A549 treated with DMSO at 1 μM for 4 hours (cell line): ENCODE measurements at places on chromosomes 16 and 17. TPM values are rescaled to one million over a fixed set of nuclear protein-coding genes. Genes with fewer than 3 reads are reported as not detected.

SLC25A10 gene
- total RNA-seq: 32.8 to 47.1 TPM (median 42.9 TPM) in 5 replicates

BRIP1 gene
- 3.9 to 5.8 TPM (median 5.3 TPM) in 5 replicates for total RNA-seq

NETO2 gene
- 79.8 to 106 TPM (median 103 TPM) in 5 replicates for total RNA-seq

SPG7 gene
- 81.3 to 91.9 TPM (median 82.9 TPM) in 5 replicates for total RNA-seq

TBX6 gene
- 0.20 to 0.45 TPM (median 0.25 TPM) in 5 replicates for total RNA-seq

KIF22 gene
- total RNA-seq: 87.1 to 102 TPM (median 95.2 TPM) in 5 replicates

KRTAP1-5 gene
- total RNA-seq: 0.08 TPM in 1 of 5 replicates, not detected in the others

KRT13 gene
- total RNA-seq: 0.08 to 0.19 TPM (median 0.16 TPM) in 4 of 5 replicates, not detected in the other

TMEM235 gene
- total RNA-seq: not detected in 5 replicates

WNT9B gene
- not detected in 5 replicates for total RNA-seq

CD79B gene
- 0.08 to 0.18 TPM (median 0.13 TPM) in 3 of 5 replicates, not detected in the others for total RNA-seq

SULT1A4 gene
- total RNA-seq: 33.6 to 40.4 TPM (median 34.5 TPM) in 5 replicates

GPR142 gene
- not detected in 5 replicates for total RNA-seq

TNK1 gene
- total RNA-seq: 1.3 to 1.8 TPM (median 1.6 TPM) in 5 replicates

BCL6B gene
- total RNA-seq: 0.09 TPM in 1 of 5 replicates, not detected in the others

CCL4L2 gene
- total RNA-seq: not detected in 5 replicates

KCNG4 gene
- total RNA-seq: not detected in 5 replicates

PRR15L gene
- 0.12 to 0.22 TPM (median 0.15 TPM) in 3 of 5 replicates, not detected in the others for total RNA-seq

KRT14 gene
- 0.08 to 0.36 TPM (median 0.15 TPM) in 4 of 5 replicates, not detected in the other for total RNA-seq

SHISA9 gene
- 0.06 to 0.11 TPM (median 0.07 TPM) in 4 of 5 replicates, not detected in the other for total RNA-seq

SCGB1C2 gene
- not detected in 5 replicates for total RNA-seq

SBK1 gene
- total RNA-seq: 0.13 to 0.36 TPM (median 0.32 TPM) in 5 replicates

P2RX1 gene
- total RNA-seq: 0.03 TPM in 2 of 5 replicates, not detected in the others

CPHXL2 gene
- not detected in 5 replicates for total RNA-seq

SLC6A4 gene
- 0.03 to 0.09 TPM (median 0.09 TPM) in 3 of 5 replicates, not detected in the others for total RNA-seq

NPIPB2 gene
- total RNA-seq: 2.1 to 4.8 TPM (median 4.4 TPM) in 5 replicates

HNF1B gene
- 27.9 to 31.4 TPM (median 28.7 TPM) in 5 replicates for total RNA-seq

HOXB1 gene
- not detected in 5 replicates for total RNA-seq

HS3ST2 gene
- total RNA-seq: 0.04 TPM in 1 of 5 replicates, not detected in the others

TBC1D28 gene
- total RNA-seq: not detected in 5 replicates

GHDC gene
- 19.4 to 22.0 TPM (median 20.4 TPM) in 5 replicates for total RNA-seq

TMEM256 gene
- total RNA-seq: 181 to 226 TPM (median 200 TPM) in 5 replicates

AXIN1 gene
- 32.2 to 34.8 TPM (median 32.4 TPM) in 5 replicates for total RNA-seq

SLC7A5 gene
- total RNA-seq: 907 to 1,085 TPM (median 1,023 TPM) in 5 replicates

HS3ST3B1 gene
- 0.27 to 0.49 TPM (median 0.36 TPM) in 5 replicates for total RNA-seq

PRAC1 gene
- total RNA-seq: not detected in 5 replicates

SEZ6 gene
- 0.05 to 0.11 TPM in 2 of 5 replicates, not detected in the others for total RNA-seq

SCN4A gene
- total RNA-seq: 0.04 to 0.15 TPM (median 0.07 TPM) in 4 of 5 replicates, not detected in the other

RAB40C gene
- total RNA-seq: 12.6 to 20.4 TPM (median 17.2 TPM) in 5 replicates

CIITA gene
- total RNA-seq: 0.05 to 0.14 TPM (median 0.11 TPM) in 4 of 5 replicates, not detected in the other

CLEC19A gene
- total RNA-seq: 0.10 to 0.17 TPM (median 0.15 TPM) in 5 replicates

OTOP3 gene
- not detected in 5 replicates for total RNA-seq

PMP22 gene
- total RNA-seq: 285 to 327 TPM (median 322 TPM) in 5 replicates

LDHD gene
- total RNA-seq: 0.55 to 0.99 TPM (median 0.67 TPM) in 5 replicates

CYGB gene
- 0.77 to 2.0 TPM (median 1.0 TPM) in 5 replicates for total RNA-seq

FOXN1 gene
- total RNA-seq: 0.02 to 0.05 TPM (median 0.03 TPM) in 3 of 5 replicates, not detected in the others

SKAP1 gene
- total RNA-seq: 0.08 to 0.14 TPM in 2 of 5 replicates, not detected in the others

RNF43 gene
- 0.21 to 0.39 TPM (median 0.21 TPM) in 5 replicates for total RNA-seq

HBA2 gene
- total RNA-seq: 0.23 to 0.44 TPM (median 0.27 TPM) in 3 of 5 replicates, not detected in the others

PRDM7 gene
- total RNA-seq: 0.03 TPM in 1 of 5 replicates, not detected in the others

DBNDD1 gene
- 45.5 to 61.2 TPM (median 53.1 TPM) in 5 replicates for total RNA-seq

HIRIP3 gene
- 13.2 to 17.1 TPM (median 14.0 TPM) in 5 replicates for total RNA-seq

ANKFN1 gene
- not detected in 5 replicates for total RNA-seq
